ENCODE measurements at places on chromosomes 16 and 17. TPM values are rescaled to one million over a fixed set of nuclear protein-coding genes. Genes with fewer than 3 reads are reported as not detected.

DNA sequence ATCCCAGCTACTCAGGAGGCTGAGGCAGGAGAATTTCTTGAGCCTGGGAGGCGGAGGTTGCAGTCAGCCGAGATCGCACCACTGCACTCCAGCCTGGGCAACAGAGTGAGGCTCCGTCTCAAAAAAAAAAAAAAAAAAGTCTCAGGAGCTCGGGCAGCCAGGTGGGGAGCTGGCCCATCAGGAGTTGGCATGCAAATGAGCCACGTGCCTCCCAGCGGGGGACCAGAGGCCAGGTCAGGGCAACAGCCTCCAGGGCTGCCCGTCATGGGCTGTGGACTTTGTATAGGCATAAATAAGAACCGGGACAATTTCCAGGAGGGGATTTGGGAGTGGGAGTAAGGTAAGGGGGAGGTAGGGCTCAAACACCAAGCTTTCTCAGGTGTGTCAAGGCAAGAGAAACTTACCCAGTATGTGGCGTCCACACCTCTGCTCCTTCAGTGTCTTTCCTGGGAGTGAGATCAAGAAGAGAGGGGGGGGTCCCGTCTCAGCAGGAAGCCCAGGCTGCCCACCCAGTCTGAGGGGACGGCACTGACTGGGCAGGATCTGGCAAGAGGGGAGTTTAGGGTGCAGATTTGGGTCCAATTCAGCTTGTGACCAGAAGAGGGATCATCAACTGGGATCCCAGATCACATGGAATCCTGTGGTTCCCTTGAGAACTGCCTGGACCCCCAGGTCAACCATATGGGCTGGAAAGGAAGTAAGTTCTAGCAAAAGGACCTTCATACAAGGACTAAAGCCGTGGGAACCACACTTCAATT, 22.3 kb upstream of the G6PC1 start:
- DNase-seq = peak; percentile 89

GRCh38 chr17:64747938-64748540, 85.9 kb upstream of the SMURF2 start:
- DNase-seq = no peak

- DNase-seq = no peak
Measured at GRCh38 chr17:44079877-44080821, 9.6 kb downstream of the G6PC3 start.

GRCh38 chr17:62760059-62760944, 47.8 kb downstream of the MARCHF10 start:
- DNase-seq = no peak

DNA sequence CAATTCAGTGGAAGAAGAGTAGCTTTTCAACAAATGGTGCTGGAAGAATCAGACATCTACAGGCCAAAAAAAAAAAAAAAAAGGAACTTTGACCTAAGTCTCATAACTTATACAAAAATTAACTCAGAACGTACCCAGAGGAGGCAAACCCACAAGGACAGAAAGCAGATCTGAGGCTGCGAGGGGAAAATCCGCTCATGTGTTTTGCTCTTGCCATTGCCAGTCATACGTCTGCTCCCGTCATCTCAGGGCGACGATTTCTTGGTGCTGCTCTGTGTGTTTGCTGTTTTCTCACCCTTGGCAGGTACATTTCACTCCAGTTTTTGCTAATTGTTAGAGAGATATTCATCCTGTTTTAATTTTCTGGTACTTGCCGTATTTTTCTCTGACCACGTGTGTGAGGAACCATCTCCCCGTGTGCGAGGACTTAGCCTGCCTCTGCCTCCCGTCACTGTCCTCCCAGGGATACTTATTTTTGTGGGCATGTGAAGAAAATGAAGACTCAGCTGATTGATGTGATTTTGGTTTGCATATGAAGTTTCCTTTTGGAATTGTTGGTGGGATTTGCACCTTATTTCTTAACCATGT, 33.4 kb upstream of the ACSF3 start:
- DNase-seq = no peak

DNA sequence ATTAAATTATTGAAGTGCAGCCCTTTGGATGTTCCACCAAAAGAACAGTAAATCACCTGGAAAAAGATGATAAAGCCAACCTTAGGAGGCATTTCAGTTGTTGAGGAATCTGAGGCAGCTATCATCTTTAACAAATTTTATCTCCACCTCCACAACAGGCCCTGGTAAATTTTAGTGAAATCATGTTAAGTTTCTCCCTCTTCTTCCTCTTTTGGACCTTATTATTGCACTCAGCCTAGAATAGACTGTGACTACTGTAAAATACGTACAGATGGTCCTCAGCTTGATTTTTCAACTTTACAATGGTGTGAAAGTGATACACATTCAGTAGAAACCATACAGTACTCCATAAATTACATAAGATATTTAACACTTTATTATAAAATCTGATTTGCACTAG, 90.3 kb downstream of the USP32 start:
- no peak for DNase-seq

- DNase-seq = no peak
Measured at GRCh38 chr17:54860617-54861470, 39.8 kb upstream of the TOM1L1 start.

DNA sequence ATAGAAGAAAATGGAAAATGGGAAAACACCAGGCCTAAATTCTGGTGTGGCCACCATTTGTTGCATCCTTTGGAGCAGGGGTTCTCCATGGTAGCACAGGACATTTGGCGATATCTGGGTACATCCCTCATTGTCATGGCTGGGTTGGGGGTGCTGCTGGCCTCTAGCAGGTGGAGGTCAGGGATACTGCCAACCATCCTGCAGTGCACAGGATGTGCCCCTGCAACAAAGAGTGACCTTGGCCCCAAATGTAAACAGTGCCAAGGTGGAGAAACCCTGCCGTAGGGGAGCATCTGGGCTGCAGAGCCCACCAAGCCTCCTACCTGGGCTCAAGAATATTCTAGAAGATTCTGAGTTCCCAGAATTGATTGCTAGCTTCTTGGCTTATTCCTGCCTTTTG, 27.5 kb downstream of the NKD1 start:
- DNase-seq = no peak

GRCh38 chr16:50272687-50273381, 6.5 kb downstream of the ADCY7 start:
- no peak for DNase-seq

GRCh38 chr16:87539113-87539512, 46.3 kb upstream of the ZCCHC14 start:
- no peak for DNase-seq

DNA sequence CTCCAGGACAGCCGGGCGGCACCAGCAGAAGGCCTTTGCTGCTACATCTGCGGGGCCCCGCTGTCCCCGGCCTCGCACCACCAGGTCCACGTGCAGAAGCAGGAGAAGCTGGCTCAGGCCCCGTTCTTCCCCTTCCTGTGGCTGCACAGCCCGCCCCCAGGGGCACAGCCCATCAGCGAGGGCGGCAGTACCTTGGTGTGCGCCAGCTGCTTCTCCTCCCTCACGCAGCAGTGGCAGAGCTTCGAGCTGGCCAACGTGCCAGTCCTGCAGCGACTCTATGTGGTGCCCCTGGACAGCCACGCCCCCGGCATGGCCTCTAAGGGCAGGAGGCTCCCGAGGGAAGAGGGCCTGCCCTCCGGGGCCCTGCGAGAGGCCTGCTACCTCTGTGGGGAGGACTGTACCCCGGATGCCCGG, 58.3 kb upstream of the CIBAR2 start:
- no peak for DNase-seq

DNA sequence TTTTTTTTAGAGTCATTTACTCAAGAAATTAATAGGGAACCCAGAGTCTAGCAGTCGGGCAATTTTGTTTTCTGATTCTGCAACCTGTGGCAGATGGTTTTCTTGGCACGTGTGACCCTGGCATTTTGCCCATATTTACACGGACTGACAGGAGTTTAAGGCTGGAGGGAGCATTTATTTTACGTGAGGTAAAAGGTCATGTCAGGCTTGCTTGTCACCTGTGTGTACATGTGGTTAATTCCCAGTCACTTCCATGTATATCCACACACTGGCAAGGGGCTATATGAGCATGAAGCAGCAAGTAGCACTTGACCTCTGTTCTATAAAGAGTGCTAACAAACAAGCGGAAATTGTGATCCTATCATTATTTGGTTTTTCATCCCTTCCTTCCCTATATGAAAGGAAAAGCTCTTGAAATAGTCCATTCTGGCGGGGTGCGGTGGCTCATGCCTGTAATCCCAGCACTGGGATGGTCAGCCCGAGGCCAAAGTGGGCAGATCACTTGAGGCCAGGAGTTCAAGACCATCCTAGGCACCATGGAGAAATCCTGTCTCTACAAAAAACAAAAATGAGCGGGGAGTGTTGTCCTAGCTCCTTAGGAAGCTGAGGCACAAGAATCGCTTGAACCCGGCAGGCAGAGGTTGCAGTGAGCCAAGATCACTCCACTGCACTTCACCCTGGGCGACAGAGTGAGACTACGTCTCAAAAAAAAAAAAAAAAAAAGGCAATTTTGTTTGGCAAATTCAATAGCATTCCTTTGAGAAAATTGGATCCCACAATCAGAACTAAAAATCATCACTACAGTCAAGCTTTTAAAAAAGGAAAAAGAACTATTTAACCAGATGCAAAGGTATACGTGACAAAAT, 2.1 kb downstream of the SPAG9 start:
- DNase-seq = no peak

- DNase-seq = no peak
Measured at GRCh38 chr17:59002848-59003247, 103.8 kb downstream of the TRIM37 start.

- peak; percentile 74 for DNase-seq
Measured at GRCh38 chr16:84599521-84600202, 18.2 kb downstream of the COTL1 start.

DNA sequence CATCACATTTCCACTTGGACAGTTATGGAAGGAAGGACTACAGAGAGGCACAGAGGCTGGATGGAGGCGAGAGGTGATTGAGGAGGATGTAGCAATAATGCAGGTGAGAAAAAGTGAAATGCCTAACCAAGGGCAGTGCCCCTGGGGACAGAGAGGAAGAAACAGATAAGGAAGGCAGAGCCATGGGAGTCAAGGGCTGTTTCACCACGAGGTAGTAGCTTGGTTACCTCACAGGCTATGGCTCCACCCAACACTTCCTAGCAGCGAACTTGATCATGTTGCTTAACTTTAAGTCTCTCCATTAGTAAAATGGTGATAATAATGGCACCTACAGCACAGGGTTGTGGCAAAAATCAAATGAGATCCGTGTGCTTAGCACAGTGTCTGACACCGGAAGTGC, 83.9 kb downstream of the YPEL2 start:
- no peak for DNase-seq

GRCh38 chr16:53501216-53501859, 1.7 kb downstream of the AKTIP start:
- DNase-seq = no peak

DNA sequence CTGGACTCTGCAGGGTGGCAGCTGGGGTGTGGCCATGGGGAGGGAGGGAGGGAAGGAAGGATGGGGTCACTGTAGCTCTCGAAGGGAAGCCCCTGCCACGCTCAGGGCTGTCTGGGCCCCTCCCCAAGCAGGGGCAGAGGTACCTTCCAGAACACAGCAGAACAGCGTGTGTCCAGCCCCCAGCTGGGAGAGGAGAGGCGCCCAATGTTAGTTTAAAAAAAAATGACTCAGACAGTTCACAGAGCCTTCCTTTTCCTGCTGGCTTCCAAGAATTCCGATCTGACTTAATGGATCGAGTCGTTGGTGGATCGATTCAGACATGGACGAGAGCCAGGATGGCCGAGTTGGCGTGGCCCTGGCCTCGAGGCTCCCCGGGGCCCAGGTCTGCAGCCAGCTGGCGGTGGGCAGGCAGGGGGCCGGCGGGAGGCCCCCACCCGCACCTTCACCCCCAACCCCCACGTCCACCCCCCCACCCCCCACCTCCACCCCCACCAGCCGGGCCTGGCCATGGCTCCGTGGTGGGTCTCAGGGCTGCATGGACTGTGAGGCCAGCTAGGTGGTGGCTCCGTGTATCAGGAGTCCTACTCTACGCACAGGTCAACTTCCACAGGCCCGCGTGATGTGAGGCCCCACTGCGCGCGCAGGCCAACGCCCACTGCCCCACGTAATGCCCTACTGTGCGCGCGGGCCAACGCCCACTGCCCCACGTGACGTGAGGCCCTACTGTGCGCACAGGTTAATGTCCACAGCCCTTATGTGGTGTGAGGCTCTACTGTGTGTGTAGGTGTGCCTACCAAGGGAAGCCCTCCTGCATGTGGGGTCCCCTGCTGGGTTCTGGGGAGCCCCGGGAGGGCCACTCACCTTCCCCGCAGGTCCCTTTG, 21.8 kb downstream of the CACNA1H start:
- no peak for DNase-seq

- DNase-seq = no peak
Measured at GRCh38 chr16:13331918-13332317, 430.5 kb downstream of the SHISA9 start.

DNA sequence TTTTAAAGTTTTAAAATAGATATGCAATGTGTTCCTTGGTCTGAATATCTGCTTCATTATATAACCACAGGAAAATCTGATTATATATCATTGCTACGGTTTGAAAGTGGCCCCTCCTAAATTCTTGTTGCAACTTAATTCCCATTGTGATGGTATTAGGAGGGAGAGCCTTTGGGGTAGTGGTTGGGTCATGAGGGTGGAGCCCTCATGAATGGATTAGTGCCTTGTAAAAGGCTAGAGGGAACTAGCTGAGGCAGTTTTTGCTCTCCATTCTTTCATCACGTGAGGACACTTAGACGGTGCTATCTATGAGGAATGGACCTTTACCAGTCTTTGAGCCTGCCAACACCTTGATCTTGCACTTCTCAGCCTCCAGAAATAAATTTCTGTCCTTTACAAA, 7.6 kb downstream of the ABCA6 start:
- DNase-seq = no peak

Gene KRT28
- not detected for total RNA-seq

Gene USH1G
- total RNA-seq = 2.6 TPM

Gene RABEP1
- 37.7 TPM for total RNA-seq

Gene SLFN14
- total RNA-seq = not detected

Gene B9D1
- total RNA-seq = 39.2 TPM

Gene SOST
- 0.25 TPM for total RNA-seq

Gene OTOP3
- total RNA-seq = not detected

Gene PIRT
- not detected for total RNA-seq

Gene TVP23A
- 1.2 TPM for total RNA-seq

Gene KRT27
- total RNA-seq = not detected

Gene SLC52A1
- total RNA-seq = 0.78 TPM
